CD4-positive, alpha-beta T cell treated with Interleukin-17A for 4 hours (primary cell): ENCODE measurements at places on chromosomes 7 and 10.

DNA sequence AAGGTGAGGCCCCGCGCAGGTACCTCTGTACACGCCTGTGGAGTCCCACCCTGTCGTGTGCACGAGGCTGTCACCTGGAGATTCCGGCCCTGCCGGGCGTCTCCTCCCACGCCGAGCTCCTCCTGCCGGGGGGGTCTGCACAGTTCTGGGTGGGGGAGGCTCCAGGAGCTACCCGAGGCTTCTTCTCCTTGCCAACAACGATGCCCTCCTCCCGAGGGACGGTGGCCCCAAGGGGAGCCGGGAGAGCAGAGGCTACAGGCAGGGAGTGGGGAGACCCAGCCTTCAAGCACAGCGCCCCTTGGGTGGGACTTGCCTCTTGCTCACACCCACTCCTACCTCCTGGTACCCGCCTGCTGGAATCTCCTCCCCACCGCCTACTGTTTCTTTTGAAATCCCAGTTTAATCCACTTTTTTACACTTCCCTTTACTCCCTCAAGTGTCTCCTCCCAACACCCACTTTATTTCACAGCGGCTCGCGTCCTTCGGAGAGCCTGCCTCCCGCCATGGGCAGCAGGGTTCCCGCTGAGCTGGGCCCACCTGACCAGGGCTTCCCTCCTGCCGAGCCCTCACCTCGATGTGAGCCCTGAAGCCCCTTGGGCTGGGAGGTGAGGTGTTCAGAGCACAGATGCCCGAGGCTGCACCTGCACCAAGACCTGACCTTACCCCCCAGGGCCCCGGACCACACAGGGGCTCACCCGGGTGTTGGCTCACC lies 338.1 kb downstream of the DNAJB6 start:
- no peak for DNase-seq

GRCh38 chr7:18027628-18028027 lies at the start of gene PRPS1L1:
TSS of gene PRPS1L1 (minus strand) at chr7:18027846.
- DNase-seq: no peak

- DNase-seq: no peak
Measured at GRCh38 chr7:149725916-149726315, 47.5 kb downstream of the ZNF467 start.

DNA sequence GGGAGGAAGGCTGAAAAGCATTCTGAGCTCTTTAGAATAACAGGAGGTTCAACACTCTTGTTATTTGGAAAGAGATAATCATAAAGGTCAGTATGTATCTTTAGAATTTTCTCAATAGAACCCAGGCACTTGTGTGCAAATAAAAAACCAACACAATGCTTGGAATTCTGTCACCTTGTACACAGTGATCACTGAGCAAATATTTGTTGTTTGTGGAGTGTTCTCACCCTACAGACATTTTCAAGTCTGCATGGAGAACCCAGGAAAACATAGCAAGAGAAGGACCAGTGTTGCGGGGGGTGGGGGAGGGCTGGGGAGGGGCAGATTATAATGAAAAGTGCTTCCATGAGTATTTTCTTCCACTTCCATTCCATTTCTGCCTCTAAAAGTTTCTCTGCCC lies 87.4 kb downstream of the FAM107B start:
- no peak for DNase-seq

DNA sequence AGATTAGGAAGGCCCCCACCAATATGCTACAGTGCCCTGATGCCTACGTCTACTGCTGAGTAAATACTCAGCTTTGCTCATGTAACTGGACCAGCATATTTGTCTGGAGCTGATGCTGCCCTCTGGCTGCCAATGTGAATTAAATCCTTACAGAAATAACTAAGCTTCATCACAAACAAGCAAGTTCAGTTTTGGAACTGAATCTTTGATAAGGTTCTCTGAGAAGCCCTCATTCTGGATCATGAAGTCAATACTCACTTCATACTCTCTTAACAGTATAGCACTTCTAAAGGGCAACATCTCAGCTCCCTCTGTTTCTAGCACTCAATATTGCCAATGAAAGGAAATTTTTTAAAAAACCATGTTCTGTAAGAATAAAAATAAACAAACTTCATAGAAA lies 246.7 kb downstream of the ETV1 start:
- DNase-seq: no peak

DNA sequence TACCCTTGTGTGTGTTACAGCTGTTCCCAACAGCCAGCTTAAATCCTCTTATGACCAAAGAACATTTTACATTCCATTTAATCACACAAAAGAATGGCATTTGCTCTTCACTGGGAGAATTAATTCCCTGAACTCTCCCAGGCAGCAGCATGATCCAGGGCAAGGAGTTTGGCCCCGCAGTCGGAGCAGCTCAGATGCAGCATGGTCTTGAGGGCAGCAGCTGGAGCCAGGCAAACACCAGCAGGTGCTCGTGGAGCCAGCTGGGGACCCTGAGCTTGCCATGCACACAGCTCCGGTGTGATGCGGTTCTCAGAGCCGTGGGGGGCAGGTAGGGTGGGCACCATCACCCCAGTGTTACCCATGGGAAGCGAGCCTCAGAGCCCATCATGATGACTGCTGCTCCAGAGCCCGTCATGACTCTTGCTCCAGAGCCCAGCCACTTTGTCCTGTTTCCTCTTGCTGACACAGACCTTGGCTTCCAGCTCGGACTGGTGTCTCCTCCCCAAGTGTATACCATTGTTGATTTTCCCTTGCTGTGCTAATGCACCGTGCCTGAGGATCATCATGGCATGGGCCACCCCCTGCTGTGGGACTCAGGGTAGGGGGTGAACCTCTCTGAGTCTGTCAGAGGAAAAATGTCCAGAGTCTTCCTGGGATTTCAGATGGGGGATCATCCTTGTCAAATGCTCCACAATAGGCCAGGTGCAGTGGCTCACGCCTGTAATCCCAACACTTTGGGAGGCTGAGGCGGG lies 75.8 kb downstream of the ZRANB1 start:
- DNase-seq: no peak

DNA sequence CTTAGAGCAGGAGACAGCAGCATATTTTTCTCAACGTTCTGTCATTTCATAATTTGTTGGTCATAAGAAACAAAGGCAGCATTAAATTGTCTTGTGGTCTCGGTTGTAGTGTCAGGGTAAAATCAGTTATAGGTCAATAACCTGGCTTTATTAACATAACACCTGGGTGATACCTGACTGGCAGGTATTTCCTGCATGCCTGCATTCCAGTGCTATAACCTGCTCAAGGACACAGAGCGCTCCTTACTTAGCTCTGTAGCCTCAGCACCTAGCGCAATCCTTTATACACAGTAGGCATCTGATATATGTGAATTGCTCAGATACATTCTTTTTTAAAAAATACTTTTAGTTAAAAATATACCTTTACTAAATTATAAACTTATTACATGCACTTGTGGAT lies 38.9 kb upstream of the PRKG1 start:
- DNase-seq: no peak

GRCh38 chr7:68417002-68417401 lies 1181.3 kb upstream of the AUTS2 start:
- DNase-seq: no peak
